Activated CD8-positive, alpha-beta T cell treated with anti-CD3 and anti-CD28 coated beads for 36 hours (primary cell): ENCODE measurements at places on chromosomes 12 and 14. TPM values are rescaled to one million over a fixed set of nuclear protein-coding genes. Genes with fewer than 3 reads are reported as not detected.

CAPZA3 gene
- total RNA-seq: not detected

- peak; percentile 94 for DNase-seq
These were observed 464 bp upstream of the STRN3 start for GRCh38 chr14:31026450-31027235.

DNA sequence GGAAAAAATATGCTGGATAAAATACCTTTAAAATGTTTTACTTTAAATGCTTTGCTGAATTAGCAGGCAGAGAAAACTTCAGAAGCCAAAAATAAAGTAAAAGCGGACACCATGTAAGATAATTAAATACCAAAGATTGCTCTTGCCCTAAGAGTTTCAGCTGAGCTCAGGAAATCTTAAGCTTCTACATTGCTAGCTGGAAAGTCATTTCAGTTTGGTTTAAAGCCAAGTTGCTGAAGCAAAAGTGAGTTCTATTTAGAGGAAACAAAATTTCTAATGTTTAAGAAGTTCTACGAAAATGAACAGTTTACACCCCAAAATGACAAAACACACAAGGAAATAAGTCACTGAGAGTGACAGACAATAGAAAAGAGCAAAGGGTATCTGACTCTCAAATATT lies 310.0 kb downstream of the ADAMTS20 start:
- no peak for DNase-seq

DNA sequence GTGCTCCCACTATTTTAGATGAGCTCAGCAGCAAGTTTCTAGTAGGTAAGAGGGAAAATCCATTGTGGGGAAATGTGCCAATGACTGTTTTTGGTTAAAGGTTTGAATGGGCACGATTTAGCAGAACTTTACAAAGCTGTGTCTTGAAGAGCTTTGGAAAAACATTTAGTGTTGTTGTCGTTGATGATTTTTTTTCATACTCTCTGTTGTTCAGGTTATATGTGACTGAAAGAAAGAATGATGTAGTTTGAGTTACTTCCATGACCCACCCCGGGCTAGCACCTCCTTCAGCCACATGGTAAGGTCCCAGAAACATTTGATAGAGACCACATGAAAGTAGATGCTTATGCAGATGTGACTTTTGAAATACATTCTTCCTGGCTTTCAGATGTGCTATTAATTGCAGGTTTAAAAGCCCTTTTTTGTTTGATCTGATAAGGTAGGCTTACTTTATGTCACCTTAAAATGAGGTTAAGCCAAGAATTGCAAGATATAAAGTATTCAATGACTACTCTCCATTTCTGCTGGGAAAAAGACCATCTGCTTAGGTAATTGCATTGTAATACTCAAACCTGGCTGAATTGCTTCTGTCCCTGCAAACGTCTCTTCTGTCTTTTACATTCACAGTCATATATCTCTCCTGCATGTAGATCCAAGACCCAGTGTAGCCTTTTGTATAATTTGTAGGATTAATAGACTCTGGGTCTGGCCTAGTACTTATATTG lies 250.6 kb downstream of the RGS6 start:
- DNase-seq: no peak

MYL2 gene
- not detected for total RNA-seq

RTL1 gene
- total RNA-seq: not detected

HAL gene
- 0.25 TPM for total RNA-seq

DNA sequence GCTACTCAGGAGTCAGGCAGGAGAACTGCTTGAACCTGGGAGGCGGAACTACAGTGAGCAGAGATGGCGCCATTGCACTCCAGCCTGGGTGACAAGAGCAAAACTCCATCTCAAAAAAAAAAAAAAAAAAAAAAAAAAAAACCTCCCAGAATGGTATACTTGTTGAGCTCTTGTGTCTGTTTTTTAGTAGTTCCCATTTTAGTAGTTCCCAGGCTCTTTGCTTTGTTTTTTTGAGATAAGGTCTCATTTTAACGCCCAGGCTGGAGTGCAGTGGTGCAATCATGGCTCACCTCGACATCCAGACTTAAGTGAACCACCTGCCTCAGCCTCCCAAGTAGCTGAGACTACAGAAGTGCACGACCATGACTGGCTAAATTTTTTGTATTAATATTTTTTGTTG lies 13.4 kb downstream of the ATXN2 start:
- DNase-seq: no peak

- DNase-seq: no peak
These were observed 45.3 kb downstream of the IQSEC3 start for GRCh38 chr12:111699-112493.

DNA sequence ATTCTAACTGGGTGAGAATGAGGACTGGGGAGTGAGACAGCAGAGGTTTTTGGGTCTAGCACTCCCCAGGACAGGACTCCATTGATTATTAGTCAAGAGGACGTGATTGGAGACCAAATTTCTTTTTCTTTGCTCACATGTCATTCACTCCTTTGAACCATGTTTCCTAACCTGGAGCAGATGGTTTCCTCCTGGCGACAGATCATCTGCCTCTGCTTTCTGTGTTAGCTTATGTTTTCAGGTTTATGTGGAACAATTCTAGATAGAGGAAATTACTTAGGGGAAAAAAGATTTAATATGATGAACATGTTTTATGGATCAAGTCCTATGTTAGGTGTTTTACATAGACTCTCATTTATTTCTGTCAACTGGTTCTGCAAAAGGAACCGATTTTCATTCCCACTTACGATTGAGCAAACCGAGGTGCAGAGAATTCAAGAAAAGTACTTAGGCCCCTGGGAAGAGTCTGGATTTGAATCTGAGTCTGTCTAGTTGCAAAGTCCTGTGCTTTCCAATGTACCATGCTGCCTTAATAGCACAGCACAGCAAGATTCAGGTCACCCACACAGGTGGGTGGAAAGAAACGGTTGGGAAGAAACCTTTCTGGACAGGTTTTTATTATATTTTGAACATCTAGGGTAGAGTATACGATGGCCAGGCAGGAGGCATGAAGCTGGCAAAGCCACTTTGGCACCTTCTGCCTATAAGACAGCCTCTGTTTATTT lies 30.8 kb downstream of the SMOC1 start:
- no peak for DNase-seq
